ENCODE measurements at places on chromosomes 6 and 20.

DNA sequence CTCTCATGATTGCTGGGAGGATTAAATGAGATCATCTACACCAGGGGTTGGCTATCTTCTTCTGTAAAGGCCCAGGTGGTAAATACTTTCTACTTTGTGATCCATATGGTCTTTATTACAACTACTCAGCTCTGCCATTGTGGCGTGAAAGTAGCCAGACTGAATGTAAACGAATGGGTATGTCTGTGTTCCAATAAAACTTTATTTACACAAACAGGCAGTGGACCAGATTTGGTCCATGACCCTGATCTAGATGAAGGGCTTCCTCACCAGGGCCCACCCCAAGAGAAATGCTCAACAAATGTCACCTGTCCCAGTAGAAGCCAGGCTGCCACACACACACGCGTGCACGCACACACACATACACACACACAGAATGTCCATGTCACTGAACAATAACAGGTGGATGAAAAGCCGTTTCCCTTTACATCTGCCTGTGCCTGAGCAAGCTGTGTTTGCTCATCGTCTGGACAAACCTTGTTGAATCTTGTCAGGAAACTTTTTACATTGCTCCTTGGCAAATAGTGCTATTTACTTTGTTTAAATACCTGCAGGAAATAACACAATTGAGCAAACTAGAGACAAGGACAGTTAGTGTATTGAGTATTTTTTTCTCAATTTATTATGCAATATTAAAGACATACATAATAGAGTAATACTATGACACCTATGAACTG lies 114.3 kb downstream of the EYA2 start:
- DNase-seq = no peak

DNA sequence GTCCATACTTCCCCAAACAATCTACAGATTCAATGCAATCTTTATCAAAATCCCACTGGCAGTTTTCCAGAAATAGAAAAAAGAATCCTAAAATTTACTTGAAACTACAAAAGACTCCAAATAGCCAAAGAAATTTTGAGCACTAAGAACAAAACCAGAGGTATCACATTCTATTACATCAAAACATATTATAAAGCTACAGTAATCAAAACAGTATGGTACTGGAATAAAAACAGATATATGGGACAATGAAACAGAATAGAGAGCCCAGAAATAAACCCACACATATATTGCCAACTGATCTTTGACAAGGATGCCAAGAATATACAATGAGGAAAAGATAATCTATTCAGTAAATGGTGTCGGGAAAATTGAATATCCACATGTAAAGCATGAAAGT lies 46.0 kb upstream of the FBXO30 start:
- DNase-seq = no peak

DNA sequence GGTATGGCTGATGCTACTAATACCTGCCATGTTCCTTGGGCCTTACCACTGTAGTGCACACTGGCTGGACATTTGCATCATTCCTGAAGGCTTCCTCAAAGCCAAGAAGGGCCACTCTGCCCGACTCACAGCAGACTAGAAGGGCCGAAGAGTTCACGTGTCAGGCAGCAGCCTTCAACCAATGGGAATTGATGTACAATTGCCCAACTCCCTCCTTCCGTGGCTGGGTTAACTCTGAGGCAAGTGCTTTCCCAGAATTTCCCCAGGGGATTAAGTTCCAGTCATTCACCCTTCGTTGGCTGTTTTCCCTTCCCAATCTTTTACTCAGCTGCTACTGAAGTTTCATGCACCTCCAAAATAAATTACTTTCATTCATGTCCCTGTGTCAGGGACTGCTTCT lies 29.8 kb downstream of the PSMB9 start:
- no peak for DNase-seq

DNA sequence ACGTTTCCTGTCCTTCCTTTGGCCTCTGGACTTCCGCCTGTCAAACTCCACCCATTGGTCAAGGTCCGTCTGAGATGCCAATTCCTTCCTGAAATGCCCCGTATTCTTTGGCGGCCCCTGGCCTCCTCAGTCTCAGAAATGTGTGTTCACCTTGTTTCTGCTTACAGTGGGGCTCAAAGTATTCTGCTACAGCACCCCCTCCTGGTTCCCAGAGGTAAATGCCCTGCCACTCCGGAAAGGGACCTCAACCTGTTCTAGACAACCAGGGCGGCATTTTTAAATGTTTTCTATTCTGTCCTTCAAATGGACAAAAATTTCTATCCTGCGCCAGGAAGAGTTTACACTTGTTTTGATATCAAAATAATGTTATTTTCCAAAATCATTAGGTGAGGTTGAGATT lies 12.1 kb upstream of the PAX1 start:
- DNase-seq = no peak

DNA sequence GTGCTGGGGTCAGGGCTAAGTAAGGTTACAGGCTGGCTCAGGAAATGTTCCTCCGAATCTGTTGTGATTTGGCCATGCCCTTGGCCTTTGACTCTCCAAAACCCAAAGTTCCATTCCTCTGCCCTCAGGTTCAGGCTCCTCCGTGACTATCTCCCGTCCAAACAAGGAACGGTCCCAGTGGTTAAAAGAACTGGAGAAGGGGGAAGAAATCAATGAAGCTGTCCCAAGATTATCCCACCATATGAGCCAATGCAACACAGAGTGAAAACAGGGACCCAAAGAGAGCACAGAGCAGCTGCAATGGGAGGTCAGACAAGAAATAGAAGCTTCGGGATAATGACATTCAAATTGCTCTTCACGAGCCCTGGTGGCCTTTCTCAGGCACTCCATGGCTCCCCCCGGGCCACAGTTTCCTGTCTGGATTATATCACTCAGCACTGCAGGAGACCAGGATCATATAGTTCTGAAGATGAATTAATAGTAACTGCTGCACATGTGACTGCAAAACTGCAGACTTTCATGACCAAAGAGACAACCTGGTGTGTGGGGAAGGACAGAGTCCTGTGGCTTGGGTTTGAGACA lies 211.3 kb downstream of the ZNF217 start:
- DNase-seq = no peak

- no peak for DNase-seq
These were observed 19.5 kb upstream of the IER3 start for GRCh38 chr6:30763618-30764489.

GRCh38 chr6:86856379-86856778 lies 80.9 kb upstream of the HTR1E start:
- no peak for DNase-seq

GRCh38 chr6:161543684-161544309 lies 269.9 kb upstream of the AGPAT4 start:
- DNase-seq = no peak

Data from T-helper 17 cell (primary cell).